Omental fat pad (tissue), 4 donors: ENCODE measurements at places on chromosomes 6 and 20.
A peak's percentile ranks its signal among the peaks of the same experiment; 100 is the strongest.

DNA sequence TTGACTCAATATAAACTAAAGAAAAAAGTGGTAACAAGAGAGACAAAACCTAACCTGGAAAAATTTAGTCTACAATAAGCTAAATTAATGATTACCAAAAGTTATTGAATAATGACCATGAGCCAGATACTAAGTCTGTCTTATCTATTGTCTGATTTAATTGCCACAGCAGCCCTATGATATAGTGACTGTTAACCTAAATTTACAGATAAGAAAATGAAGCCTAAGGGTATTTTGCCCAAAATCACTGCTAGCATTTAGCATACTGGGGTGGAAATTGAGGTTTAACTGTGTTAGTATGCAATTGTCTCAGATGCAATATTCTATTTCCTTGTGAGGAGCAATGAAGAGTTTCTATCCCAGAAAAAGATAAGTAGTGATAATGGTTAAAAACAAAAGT lies 361.0 kb upstream of the EYS start:
- no peak for DNase-seq

- no peak for DNase-seq
These were observed 8.8 kb upstream of the NHSL1 start for GRCh38 chr6:138507977-138508675.

DNA sequence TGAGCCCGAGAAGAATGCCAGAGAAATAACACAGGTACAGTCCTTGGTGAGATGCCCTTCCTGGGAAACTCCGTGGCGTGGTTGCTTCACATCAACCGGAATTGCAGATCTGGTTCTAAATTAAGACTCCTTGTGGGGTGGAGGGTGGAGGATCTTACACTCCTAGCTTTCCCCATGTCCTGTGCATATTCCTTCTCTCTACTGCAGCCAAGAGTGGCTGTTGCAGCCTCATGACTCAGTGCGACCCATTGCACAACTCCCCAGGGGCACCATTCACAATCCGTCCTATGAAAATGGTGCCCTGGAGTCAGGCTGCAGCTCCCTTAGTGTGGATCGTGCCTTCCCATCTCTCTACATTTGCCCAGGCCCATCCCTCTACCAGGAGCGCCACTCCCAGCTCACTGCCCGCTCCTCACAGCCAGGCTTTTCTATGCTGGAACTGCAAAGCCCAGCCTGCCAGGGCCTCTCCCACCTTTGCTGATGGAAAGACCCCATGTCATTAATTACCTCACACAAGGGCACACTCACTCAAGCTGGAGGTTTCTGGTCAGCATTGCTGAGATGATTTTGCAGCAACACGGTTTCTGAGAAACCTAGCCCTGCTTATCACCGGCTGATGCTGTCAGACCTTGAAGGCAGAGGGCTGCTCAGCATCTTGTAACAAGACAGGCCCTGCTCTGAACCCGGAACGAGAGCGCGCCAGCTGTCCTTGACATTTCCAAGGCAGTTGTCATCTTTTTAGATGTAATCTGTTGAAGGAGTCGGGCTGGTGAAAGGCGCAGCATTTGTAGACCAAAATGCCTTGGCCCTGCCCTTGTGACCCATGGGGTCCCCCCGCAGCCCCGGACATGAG lies 39.7 kb downstream of the SIRPA start:
- DNase-seq: peak; percentile 85

DNA sequence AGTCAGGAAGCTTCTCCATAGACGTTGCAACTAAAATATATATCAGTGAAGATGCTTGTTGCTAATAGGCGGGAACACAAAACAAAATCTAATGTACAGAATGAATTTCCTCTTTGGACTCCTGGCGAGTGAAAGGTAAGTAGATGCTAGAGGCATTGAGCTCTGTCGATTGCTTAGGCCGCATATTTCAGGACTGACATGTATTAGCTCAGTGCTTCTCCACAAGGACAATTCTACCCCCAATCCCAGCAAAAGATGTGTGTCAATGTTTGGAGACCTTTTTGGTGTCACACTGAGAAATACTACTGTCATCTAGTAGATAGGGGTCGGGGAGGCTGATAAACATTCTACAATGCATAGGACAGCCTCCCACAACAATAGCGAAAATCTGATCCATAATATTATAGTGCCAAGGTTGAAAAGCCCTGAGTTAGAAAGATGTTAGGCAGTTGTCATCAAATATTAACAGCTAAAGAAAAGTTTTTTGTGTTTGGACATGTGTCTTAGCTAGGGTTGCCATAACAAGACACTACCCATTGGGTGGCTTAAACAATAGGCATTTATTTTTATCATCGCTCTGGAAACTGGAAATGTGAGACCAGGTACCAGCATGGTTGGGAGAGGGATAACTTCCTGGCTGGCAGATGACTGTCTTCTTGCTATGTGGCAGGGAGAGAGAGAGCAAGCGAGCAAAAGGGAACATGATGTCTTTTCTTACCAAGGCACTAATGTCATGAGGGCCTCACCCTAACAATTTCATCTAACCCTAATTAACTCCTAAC lies 48.0 kb upstream of the BCAS1 start:
- DNase-seq: no peak

DNA sequence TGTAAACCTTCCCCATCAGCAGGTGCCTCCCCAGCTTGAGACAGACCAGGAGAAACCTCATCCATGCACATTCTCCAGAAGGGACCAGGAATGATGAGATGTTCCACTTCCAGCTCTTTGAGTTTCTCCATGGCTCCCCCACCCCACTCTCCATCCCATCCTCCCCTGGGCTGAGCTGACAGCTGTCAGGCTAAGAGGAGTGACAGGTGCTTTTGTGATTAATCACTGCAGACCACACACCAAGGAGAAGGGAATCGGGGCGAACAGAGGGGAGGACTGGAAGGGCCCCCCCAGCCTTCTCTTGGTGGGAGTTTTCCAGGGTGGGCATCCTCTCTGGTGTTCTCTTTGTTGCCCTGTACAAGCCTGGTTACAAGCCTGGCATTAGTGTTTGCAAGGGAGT lies 56.1 kb upstream of the ZFAND3 start:
- DNase-seq: no peak

GRCh38 chr20:9367746-9368145 lies 146.6 kb upstream of the LAMP5 start:
- no peak for DNase-seq

GRCh38 chr6:148703900-148704299 lies 42.9 kb upstream of the UST start:
- no peak for DNase-seq

GRCh38 chr6:142822842-142823241 lies 122.1 kb downstream of the HIVEP2 start:
- DNase-seq: no peak

DNA sequence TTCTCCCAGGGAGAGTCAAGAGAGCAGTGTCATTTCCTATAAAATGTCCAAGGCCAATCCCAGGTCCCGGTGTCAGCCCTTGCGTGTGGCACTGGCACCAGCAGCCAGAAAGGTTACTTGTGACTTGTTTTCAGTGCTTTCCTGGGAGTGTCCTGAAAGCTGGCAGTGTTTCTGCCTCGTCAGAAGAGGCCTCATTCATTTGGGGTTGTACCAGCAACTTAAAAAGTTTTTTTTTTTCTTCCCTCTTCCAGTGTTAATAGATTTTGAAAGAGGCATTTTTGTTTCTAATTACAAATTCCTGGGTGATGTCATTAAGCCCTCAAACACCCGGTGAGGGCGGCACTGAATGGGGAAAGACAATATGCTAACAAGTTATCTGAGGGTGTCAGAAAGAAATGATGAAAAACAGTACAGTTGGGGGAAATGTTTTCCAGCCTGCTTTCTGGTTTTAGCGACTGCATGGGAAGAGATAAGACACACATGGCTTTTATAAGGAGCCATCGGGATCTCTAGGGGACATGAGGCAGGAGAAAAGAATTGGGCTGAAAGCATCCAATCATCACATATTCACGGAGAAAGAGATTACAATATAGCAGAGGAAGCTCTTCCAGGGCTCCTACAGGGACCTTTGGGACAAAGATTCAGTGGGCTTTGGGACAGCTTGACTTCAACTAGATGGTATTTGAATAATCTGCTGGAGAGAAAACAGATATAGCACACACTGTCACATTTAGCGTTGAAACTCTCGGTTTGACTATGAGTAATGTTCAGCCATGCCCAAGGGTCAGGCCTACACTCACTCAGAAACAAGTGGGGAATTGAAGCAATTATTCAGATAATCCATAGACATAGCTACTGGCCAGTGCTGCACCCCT lies 153.0 kb downstream of the BCAS1 start:
- DNase-seq: no peak

DNA sequence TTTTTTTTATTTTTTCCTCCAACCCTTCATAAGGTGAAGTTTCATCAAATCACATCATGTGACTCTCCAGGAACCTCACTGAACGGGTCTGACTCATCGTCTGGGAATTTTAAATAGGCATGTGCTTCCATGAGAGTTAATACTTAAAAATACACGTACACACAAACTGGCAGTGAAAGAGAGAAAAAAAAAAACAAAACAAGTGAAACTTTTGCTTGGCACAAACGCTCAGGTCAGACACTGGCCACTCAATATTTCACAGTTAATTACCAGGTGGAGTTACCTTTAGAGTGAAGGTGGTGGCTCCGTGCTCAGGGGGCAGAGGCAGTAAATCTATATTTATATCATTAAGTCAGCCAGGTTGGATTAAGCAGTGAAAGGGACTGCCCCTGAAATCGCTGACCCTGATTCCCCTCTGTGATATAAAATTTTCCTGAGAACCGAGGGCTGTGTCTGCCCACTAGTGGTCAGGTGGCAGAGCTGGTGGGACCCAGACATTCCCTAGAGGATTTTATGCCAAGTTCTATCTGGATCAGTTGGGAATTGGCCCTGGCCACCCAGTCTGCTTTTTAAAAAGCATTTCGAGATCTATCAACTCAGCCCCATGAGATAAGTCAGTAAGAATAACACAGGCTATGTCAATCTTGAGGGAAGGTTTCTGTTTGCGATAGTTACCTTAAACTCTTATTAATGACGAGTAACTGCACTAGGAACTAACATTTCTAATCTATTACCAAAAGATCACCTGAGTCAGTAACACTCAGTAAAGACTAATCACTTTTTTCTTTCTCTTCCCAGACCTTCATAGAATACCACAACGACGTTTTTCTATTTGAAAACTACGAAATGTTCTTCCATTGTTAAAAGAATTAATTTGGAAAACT lies 259.1 kb downstream of the HDGFL1 start:
- DNase-seq: no peak

- no peak for DNase-seq
These were observed 53.9 kb upstream of the DDR1 start for GRCh38 chr6:30830438-30830837.

DNA sequence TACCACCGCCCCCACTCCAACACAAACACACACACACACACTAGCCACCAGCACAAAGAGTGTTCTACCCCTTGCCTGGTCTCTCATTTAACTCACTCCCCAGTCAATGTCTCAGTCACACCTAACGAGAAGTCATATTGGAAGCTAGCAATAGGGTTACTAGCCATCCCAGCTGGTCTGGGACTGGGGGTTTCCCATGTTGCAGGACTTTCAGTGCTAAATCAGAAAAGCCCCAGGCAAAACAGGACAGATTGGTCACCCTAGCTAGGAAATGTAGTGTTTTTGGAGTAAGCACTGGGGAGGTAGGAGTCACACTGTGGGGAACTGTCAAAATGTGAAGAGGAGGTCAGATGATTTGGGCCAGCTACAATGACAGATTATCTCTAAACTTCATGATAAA lies 158.1 kb downstream of the UNC5CL start:
- no peak for DNase-seq

- DNase-seq: no peak
These were observed 181.2 kb downstream of the DTNBP1 start for GRCh38 chr6:15481390-15482291.

DNA sequence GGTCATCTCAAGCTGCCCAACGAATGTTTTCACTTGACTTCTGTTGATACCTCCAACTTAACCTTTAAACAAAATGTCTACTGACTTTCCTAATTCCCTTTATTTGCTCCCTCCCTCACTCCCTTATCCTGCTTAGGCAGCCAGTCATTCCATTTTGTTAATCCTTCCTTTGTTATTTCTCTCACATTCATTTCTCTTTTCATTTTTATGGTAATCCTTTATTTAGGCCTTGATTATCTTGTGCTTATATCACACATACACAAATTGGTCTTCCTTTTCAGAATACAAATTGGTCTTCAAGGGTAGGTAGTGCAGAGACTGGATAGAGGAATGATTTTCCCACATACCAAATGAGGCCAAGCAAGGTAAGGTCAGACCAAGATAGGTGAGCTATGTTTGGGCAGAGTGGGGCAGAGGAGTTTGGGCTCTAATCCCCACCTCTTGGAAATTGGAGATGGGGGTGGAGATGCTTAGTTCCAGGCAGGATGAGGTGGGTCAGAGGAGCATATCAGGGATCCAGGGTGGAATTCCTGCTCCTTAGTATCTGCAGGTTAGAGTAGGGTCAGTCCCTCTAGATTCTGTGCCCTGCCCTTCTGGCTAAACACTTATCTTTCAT lies 2.0 kb upstream of the SPACA1 start:
- no peak for DNase-seq

- no peak for DNase-seq
These were observed 127.9 kb downstream of the DTNBP1 start for GRCh38 chr6:15534974-15535373.

- no peak for DNase-seq
These were observed 31.6 kb downstream of the SRC start for GRCh38 chr20:37377346-37378081.

DNA sequence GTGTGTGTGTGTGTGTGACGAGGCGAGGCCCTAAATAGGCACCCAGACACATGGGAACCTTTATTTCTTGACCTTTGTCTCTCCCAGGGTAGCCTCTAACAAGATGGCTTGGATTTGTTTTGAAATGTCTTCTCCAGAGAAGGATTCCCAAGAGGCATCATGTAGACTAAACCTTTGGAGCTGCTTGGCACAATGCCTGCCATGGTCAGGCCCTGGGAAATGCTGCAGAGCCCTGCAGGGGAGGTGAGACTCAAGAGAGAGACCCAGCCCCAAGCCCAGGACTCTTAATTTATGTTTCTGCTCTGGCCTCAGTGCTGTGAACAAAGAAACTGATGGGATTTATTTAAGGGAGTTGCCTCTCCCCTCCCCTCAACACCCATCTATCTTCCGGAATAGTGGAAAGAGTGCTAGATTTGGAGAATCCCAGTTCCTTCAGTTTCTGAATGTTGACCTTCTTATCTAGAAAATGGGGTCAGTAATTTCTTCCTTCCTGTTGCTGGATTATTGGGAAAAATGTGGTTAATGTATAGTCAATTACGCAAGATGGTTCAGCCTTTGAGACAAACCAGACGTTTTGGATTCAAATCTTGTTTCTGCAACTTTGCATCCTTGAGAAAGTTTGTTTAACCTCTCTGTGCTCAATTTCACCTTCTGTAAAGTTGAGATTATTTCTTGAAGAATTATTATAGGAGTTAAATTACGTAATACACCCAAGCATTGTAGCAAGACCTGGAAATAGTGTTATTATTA lies 434.8 kb downstream of the MAFB start:
- DNase-seq: no peak

DNA sequence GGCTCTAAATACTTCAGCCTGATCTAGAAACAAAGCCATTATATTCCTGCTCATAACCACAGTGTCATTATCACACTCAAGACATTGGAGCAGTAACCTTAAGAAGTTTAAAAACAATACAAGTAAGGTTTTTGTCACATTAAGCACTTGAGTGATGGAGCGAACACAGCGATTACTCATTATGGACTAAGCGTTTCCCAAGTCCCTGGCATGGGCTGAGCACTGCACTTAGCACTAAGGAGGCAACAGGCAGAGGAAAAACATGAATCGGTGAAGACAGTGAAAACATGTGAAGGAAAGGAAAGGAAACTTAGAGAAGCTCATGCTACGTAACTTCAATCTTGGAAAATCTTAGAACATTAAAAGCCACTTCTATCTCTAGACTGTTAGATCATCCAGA lies 108.7 kb downstream of the SLC24A3 start:
- no peak for DNase-seq
